GM12878 (cell line): ENCODE measurements at places on chromosomes 2 and 18. TPM values are rescaled to one million over a fixed set of nuclear protein-coding genes. Genes with fewer than 3 reads are reported as not detected.

ONECUT2 gene
- polyA plus RNA-seq, result 0.01 TPM in 2 replicates

GPC1 gene
- 0.14 and 0.25 TPM in 2 replicates for polyA plus RNA-seq

LNPK gene
- 15.5 and 19.4 TPM in 2 replicates for polyA plus RNA-seq

NIFK gene
- 182 and 183 TPM in 2 replicates for polyA plus RNA-seq

ANXA4 gene
- polyA plus RNA-seq, result 72.1 and 74.2 TPM in 2 replicates

PDE6D gene
- 69.4 and 70.9 TPM in 2 replicates for polyA plus RNA-seq

KCNK3 gene
- polyA plus RNA-seq, result not detected in 2 replicates

- DNase-seq, result no peak
Observed at GRCh38 chr2:162768656-162769055, 69.9 kb downstream of the KCNH7 start.

DNA sequence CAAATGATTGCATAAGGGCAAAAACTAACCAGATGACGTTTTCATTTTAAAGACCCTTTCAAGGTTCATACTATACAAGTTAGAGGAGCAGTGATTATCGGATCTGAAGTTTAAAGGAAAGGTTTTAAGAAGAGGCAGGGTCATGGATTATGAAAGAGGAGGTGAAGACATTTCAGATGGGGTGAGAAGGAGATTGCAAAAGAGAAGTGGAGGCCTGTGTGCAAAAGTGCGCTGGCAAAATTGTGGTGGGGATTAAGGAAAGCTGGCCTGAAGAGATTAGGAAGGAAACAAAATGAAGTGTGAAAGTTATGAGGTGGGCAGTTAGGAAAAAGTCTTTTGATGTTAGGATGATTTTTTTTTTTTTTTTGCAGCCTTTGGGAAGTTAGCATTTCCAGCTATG is 935.7 kb upstream of the FAM98A start:
- no peak for DNase-seq

DNA sequence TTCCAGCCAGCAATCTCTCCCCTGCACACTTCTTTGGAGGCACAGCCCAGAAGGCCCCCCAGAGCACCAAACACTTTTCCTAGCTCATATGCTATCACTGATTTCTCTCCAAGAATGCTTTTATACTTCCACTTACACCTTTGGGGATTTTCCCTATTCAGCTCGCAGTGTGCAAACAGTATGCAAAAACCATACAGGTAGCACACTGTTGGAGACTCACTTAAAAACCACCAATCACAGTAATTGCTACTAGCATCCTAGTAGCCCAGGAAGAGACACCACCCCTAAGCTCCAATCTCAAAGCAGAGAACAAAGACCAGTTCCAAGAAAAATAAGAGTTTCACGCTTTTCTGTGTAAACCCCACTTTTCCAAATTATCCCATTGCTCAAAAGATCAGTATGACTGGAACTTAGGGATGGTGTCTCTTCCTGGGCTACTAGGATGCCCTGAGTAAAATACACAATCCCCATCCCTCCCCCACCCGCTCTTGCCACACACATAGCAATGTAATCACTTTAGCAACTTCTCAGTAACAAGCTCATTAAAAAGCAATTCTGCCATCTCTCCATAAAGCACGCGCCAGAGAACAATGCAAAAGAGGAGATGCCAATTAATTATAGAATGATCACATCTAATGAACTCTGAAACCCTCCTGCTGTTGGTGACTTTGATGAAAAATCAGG is 43.0 kb downstream of the KLF7 start:
- no peak for DNase-seq

GRCh38 chr2:99779276-99779675 is 289.5 kb upstream of the REV1 start:
- no peak for DNase-seq

- DNase-seq, result no peak
Observed at GRCh38 chr2:25068217-25068616, 26.3 kb downstream of the EFR3B start.

GRCh38 chr2:216685327-216685875 is 9.9 kb downstream of the IGFBP5 start:
- DNase-seq, result no peak

- no peak for DNase-seq
Observed at GRCh38 chr2:3433776-3434400, 54.4 kb downstream of the TRAPPC12 start.

GRCh38 chr2:24935145-24935544 is 15.1 kb upstream of the ADCY3 start:
- DNase-seq, result no peak

DNA sequence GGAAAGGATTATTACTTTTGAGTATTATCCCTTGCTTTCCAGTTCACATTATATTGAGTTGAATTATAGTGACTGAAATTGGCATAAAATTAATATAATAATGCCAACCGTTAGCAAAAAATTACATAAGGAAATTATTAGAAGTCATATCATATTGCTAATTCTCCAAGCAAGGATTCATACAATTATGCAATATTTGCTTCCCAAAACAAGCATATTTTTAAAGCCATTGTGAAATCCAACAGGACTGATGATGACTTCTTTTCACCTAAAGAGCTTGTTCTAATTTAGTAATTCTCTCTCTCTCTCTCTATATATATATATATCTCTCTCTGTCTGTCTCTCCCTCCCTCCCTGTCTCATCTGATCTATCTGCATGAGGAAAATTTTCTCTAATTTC is 283.5 kb downstream of the DSEL start:
- no peak for DNase-seq

DNA sequence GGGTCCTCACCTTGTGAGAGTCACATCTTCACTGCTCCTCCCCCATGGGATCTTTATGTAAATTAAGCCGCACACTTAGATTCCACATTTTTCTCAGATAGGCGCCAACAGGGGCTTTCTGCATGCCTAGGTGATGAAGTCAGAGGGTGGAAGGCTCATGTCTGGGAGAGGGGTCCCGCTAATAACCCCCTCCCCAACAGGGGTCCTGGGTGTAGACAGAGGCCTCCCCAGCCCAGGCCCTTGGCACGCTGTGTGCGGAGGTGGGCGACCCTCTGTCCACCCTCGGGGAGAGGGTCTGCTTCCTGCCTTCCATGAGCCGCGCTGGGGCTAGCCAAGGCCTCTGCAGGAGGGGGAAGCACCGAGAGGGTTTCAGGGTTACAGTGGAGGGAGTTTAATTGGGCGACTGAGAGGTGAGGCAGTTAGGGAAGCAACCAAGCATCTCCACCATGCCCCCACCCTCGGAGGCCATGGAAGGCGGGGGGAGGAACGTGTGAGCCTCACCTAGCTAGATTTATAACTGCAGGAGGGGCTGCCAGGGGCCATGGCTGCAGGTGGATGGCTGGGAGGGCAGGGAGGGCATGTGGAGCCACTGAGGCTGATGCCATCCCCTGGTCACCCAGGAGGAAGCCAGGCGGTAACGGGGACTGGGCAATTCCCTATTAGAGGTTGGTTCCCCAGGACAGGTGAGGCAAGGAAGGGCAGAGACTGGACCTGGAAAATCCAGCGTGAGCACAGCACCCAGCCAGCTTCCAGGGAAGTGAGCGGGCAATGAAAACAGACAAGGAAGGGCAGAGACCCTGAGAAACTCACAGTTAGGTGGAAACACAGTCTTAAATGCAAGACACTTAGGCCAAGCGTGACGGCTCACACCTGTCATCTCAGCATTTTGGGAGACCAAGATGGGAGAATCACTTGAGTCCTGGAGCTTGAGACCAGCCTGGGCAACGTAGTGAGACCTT is 7.7 kb upstream of the PXDN start:
- DNase-seq, result no peak

- no peak for DNase-seq
Observed at GRCh38 chr18:77135339-77136075, 2.9 kb upstream of the MBP start.

GRCh38 chr2:130729322-130730299 is 741 bp downstream of the GPR148 start:
- no peak for DNase-seq

DNA sequence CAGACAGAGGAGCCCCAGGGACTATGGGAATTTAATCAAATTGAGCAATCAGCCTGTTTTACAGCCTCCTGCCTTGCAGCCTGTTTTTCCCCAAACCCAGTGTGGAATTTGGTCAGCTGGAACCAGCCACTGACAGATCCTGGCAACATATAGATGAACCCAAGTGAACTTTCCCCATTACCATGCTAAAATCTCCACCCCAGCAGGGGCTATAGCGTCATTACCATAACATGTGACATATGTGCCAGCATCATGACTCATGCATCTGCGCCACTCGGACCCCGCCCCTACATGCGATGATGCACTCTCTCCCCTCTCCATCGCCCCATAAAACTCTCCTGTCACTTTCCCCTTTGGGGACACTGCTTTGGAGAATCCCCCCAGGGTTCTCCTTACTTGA is 17.3 kb upstream of the FEZ2 start:
- DNase-seq, result no peak

GRCh38 chr2:158688721-158689120 is 106.4 kb upstream of the DAPL1 start:
- no peak for DNase-seq

GRCh38 chr2:237260686-237261085 is 153.3 kb downstream of the COL6A3 start:
- no peak for DNase-seq
